ENCODE measurements at places on chromosomes 2 and 18.

GRCh38 chr2:37337620-37338280 lies 6.7 kb upstream of the QPCT start:
- DNase-seq: no peak

- no peak for DNase-seq
Measured at GRCh38 chr2:191019376-191019775, 5.4 kb upstream of the STAT1 start.

GRCh38 chr2:233531955-233532354 lies 34.6 kb downstream of the USP40 start:
- no peak for DNase-seq

DNA sequence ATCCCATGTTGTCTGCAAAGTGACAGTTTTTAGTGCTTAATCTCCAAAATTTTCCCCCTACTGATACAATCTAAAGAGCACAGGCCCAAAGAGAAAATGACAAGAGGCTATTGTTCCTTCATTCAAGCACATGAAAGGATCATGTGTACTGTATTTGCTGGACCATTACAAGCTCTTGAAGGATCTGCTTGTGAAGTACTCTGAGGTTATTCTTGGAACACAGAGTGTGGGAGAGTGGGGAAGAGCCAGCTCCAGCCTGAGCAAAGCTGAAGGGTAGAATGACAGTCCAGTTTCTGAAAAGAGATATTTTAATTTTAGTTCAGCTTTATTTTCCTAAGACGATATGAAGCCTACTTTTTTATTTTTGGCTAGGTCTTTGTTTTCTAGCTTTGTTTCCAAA lies 112.2 kb downstream of the GALNT3 start:
- no peak for DNase-seq
